Ureter (tissue), 1 donor: ENCODE measurements at places on chromosomes 5 and 9. TPM values are rescaled to one million over a fixed set of nuclear protein-coding genes. Genes with fewer than 3 reads are reported as not detected.

- DNase-seq = no peak
These were observed 74.4 kb downstream of the LHFPL2 start for GRCh38 chr5:78574131-78574673.

DNA sequence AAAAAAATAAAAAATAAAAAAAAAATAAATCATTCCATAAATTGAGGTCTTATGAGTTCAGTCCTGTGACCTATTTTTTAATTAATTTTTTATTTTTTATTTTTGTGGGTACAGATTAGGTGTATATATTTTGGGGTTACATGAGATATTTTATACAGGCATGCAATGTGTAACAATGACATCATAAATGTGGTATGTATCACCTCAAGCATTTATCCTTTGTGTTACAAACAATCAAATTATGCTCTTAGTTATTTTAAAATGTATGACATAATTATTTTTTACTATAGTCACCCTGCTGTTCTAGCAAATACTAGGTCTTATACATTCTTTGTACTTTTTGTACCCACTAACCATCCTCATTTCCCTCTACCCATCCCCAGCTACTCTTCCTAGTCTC, 537.9 kb downstream of the HINT1 start:
- DNase-seq = no peak

DNA sequence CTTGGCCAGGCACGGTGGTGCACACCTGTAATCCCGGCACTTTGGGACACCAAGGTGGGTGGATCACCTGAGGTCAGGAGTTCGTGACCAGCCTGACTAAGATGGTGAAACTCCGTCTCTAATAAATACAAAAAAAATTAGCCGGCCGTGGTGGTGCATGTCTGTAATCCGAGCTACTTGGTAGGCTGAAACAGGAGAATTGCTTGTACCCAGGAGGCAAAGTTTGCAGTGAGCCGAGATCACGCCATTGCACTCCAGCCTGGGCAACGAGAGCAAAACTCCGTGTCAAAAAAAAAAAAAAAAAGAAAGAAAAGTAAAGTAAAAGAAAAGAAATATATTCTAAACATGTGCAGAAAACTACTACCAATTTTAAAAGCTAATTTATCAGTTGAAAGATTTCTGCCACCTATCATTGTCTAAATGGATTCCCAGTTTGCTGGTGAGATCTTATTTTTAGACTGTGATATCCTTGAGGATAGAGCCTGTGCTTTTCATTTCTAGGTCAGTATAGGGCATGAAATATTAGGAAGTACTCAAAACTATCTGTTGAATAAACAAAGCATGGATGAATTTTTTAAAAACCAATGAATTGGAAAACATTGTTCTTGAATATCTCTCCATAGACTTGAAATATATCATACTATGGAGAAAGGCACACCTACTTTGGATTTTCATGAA, 86.9 kb downstream of the NFIB start:
- no peak for DNase-seq

Gene NR4A3
- total RNA-seq = 26.2 TPM

DNA sequence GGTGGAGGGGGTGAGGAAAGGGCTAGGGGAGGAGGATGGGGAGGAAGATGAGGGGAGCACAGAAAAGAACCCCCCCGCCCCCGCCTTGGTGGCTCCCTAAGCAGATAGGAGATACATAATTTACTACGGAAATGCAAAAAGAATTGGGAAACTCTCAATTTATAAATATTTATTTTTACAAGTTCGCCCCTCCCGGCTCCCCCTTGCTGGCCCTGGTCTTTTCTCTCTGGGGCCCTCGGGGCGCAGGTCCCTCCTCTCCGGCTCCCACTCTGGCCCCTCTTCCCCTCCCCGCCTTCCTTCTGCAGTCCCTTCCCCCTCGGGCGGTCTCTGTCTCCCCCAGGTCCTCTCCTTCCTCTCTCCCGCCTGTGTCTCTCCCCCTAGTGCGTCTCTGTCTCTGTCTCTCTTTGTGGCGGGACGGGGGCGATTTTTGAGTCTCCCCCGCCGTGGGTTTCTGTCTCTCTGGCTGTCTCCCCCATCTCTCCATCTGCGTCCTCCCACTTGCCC, 173.6 kb upstream of the IER5L start:
- DNase-seq = no peak

DNA sequence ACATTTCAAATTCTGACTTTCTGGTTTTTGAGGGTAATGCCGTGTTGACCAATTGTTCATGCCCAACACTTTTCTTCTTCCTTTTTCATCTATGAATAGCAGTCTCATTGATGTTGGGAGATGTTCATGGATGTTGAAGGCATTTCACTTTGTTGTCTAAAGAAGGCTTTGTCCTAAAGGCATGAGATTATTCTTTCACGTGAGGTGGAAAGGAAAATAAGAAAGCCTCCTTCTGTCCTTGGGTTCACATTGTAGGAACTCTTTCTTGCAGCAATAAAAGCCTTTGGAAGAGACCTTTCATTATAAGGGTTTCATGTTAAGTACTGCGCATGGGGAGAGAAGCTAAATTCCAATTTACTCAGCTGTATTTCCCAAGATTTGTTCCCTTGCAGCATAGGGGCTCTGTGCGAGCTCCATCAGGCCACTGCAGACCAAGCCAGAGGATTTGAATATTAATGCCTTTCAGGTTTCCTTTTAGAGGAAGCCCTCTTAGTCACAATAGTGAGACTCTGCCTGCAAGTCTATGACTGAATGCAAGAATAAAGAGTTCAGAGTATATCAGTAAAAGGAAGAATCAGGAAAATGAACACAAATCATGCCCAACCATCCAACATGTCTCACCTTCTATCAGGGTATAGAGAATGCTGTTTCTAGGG, 274.6 kb downstream of the TMEM38B start:
- DNase-seq = no peak

Gene RANBP3L
- 8.1 TPM for total RNA-seq

DNA sequence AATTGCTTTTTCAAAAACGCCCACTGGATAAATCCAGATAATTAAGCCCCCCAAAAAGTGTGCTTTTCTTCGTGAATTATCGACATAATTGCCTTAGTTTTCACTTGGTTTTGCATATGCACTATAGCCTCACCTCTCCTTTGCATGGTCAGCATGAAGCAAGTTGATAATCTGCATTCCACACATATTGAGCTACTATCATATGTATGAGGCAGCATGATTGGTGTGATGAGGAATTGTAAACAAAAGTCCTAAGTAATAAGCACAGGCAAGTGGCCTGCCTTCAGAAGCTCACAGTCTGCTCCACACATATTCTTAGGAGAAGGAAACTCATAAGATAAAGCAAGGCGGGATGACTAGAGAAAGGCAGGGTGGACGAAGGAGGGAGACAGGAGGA, 33.8 kb downstream of the MED10 start:
- no peak for DNase-seq
